ENCODE measurements at places on chromosomes 6 and 20. TPM values are rescaled to one million over a fixed set of nuclear protein-coding genes. Genes with fewer than 3 reads are reported as not detected.

Gene RBM24
- 2.3 TPM for total RNA-seq

Gene HLA-DQB2
- not detected for total RNA-seq

DNA sequence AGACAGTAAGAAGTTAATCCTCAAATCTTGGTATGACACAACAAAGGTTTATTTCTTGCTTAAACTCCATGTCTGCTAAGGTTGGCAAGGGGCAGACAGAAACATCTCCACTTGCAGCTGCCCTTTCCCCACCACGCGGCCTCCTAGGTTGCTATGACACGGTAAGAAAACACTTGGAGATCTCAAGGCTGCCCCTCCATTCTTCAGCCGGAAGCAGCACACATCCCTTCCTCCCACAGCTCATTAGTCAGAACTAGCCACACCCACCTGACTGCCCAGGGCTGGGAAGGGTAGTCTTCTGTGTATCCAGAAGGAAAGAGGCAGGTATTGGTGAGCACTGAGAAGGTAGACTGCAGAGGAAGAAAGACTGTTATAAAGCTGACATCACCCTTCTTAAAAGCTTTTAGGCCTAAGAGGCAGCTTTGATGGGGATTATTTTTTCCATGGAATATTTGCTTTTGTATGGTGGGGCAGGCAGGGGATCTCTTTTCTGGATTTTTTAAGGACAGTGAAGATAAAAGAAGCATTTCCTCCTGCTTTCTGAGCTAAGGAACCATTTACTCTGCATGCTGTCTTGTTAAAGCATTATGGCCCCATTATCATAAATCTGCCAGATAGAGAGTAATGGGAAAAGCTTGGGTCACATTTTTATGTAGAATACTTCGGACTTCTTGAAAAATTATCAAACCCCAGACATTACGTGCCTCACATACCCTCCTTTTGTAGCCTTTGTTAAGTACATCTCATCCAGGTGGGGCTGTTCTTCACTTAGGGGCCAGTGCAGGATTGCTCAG, 41.6 kb downstream of the MRAP2 start:
- peak; percentile 79 for DNase-seq

Gene PERP
- 81.8 TPM for total RNA-seq

Gene GCNT2
- total RNA-seq = 36.4 TPM

DNA sequence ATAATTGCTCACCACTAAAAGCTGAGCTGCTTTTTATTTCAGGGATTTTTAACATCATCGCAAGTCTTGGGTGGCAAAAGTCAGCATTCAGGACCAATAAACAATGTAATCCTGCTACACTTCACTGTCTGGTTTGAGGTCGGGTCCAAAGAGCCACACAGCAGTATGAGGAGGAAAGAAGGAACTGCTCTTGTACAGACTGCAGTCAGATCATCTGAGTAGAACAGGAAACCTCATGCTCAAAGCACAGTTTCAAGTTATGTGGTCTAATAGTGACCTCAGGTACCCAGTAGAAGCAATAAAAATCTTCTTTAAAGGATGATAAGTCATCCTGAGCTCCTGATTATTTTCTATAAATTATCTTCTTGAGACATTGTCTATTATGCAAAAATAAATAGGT, 211.4 kb downstream of the FUT9 start:
- DNase-seq = no peak
